KBM-7 (cell line): ENCODE measurements at places on chromosomes 2 and 18.
A peak's percentile ranks its signal among the peaks of the same experiment; 100 is the strongest.

- DNase-seq = peak; percentile 61
These were observed 441.5 kb upstream of the POU3F3 start for GRCh38 chr2:104412384-104412783.

DNA sequence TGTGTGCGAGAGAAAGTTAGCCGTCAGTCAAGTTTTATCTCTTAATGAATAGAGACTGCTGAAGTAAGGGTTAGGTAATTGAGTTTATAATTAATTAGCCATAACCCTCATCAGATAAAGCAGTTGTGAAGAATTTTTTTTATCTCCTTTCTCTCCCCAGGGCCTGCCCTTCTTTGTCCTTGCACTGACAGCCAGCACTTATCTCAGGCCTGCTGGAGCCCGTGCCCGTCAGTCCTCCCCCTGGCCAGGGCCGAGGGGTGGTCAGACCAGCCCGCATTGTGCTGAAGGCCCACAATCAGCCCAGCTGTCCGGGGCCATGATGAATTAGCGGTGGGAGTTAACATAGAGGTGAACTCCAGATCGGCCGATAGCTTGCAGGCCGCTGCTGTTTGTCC lies 315.7 kb downstream of the GBX2 start:
- no peak for DNase-seq

DNA sequence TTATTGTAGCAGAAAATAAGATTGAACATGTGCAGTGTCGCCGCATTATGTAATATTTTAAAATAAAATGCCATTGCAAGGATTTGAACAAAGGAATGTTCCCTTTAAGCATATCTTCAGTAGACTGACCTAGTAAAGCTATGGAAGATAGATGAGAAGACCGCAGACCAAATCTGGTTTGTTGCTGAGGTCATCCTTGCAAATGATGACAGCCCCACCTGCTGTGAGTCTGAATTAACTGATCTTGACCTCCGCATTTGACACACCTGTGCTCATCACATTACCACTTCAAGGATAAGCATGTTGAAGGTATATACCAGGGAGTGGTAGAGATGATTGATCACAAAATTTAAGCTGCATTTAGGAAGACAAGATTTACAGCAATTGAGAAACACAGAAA lies 96.2 kb downstream of the NYAP2 start:
- DNase-seq = no peak

DNA sequence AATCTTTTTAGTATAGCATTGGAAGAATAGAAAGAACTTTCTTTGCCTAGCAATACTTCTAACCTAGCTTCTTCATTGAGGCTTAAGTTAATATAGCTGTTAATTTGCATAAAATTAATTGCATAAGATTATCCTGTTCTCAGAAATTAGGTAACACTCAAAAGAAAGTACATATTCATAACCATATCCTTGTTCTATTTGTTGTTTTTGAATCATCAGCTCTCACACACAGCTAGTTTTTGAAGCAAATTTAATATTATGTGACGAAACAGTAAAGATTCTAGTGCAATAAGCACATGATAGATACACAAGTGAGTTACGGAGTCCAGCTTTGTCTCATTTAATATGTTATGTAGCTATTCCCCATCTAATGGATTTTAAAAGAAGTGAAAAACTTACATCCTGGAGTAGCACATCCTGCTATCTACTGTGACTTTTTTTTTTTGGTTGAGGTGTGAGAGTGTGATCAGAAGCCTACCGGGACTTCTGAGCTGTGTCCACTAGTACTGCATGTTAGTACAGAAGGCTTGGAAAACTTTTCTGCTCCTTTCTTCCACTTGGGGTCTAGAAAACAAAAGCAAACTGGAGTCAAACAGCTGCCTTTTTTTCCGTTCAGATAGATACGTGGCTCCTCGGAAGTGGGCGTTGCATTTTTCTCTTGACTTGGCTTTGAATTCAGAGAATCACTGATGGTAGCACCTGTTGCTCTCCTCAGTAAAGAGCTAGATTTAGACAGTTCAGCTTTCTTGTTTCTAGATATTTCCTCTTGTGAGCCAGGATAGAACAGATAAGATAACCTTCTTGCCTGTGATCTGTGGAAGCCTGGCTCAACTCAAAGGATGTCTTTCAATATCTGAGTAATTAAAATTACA lies 27.2 kb downstream of the KDM3A start:
- no peak for DNase-seq
